Umbilical cord (tissue), 2 donors: ENCODE measurements at places on chromosomes 6 and 20.
A peak's percentile ranks its signal among the peaks of the same experiment; 100 is the strongest.

GRCh38 chr6:27505209-27506027 lies 32.5 kb upstream of the ZNF184 start:
- no peak for DNase-seq

DNA sequence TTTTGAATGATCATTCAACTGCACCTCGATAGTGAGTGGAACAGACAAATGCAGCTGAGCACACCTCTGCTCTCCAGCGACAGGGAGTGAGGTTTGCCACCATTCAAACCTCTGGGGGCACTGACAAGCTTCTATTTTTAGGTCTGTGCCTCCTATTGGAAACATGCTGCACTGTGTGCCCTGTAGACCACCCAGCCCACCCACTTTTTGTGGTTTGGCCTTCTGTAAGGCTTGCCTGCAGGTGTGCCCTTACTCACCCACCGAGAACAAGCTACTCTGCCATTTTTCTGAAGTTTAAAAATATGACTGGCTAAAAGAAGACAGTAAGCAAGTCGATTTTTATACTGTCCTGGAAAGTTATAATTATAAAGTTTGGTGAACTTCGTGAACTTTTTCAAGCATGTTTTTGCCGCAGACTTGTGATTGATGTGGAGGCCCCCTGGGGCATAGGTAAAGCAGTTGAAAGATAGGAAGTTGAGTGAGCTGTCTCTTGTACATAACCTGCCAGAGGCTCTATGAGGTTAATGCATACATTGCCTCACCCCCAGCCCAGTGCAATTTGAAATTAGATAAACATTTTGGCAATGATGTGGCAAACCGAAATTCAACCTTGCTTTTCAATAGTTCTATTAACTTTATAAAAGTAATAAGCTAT lies 53.8 kb downstream of the ADGRG6 start:
- DNase-seq: no peak

- no peak for DNase-seq
Measured at GRCh38 chr6:105509506-105510331, 106.8 kb upstream of the PREP start.

- DNase-seq: no peak
Measured at GRCh38 chr6:159271257-159271656, 102.1 kb downstream of the FNDC1 start.

DNA sequence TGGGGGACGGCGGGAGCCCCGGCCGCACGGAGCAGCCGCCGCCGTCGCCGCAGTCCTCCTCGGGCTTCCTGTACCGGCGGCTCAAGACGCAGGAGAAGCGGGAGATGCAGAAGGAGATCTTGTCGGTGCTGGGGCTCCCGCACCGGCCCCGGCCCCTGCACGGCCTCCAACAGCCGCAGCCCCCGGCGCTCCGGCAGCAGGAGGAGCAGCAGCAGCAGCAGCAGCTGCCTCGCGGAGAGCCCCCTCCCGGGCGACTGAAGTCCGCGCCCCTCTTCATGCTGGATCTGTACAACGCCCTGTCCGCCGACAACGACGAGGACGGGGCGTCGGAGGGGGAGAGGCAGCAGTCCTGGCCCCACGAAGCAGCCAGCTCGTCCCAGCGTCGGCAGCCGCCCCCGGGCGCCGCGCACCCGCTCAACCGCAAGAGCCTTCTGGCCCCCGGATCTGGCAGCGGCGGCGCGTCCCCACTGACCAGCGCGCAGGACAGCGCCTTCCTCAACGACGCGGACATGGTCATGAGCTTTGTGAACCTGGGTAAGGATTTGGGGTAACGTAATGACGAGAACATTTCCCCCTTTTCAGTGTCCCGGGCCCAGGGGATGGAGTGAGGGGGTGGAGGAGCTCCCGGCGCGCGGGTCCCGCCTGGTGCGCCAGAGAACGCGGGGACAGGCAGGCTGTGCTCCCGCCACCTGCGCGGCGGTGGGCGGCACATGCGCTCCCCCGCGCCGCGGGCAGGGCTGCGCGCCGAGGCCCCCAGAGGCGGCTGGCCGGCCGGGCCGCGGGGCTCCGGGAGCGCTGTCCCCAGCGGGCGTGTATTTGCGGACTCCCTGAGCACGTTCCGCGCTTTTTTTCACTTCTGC lies 1.4 kb downstream of the BMP6 start:
- no peak for DNase-seq

GRCh38 chr6:106910999-106911949 lies 63.3 kb downstream of the CD24 start:
- DNase-seq: no peak

GRCh38 chr6:41072836-41073202 lies at the start of gene NFYA:
Gene NFYA (plus strand): TSS chr6:41072974. CDS start chr6:41079090, 6,116 bp downstream.
- no peak for DNase-seq

DNA sequence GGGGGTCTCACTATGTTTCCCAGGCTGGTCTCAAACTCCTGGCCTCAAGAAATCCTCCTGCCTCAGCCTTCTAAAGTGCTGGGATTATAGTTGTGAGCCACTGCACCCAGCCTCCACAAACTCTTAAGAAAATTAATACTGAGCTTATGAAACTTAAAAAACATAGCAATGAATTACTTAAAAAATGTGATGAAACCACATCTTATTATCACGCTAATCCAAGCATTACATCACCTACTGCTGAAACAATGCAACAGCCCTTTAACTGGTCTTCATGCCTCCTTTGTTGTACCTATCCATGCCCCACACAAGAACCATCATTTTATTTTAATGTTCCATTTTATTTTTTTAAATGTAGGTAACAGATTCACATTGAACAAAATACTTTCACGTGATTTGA lies 24.9 kb downstream of the SESN1 start:
- DNase-seq: no peak

- DNase-seq: no peak
Measured at GRCh38 chr20:9202420-9203080, 133.7 kb downstream of the PLCB4 start.

DNA sequence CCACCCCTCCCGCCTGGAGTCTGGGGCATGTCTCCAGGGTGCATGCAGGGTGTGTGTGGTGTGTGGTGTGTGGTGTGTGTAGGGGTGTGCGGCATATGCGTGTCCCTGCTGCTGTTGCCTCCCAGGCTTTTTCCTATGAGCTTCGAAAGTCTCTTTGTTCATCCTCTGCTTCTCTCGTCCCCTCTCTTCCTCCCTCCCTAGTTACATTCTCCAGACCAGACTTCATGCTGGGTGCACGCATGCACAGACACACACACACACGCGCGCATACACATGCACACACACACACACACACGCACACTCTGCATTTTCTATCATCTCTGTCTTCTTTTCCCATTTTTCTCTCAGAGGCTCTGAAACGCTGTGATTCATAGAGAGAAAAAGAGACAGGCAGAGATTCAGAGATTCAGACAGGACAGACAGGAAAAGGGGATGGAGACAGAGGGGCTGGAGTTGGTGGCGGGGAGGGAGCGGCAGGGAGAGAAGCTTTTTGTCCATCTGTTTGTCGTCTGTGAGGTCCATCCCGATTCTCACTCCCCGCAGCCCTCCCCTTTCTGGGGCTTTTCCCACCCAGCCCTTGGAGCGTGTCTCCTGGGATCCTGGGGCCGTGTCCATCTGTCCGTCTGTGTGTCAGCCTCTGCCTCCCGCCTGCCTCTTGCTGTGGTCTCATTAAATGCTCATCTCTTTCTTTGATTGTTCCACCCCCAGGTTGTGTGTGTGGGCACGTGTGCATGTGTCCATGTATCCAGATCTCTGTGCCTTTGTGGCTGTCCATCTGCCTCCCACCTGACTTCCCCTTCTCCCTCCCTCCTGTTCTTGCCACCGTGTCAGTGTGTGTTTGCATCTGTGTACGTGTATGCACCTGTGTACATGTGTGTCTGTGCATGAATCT lies 62.6 kb downstream of the SRC start:
- DNase-seq: peak; percentile 72

DNA sequence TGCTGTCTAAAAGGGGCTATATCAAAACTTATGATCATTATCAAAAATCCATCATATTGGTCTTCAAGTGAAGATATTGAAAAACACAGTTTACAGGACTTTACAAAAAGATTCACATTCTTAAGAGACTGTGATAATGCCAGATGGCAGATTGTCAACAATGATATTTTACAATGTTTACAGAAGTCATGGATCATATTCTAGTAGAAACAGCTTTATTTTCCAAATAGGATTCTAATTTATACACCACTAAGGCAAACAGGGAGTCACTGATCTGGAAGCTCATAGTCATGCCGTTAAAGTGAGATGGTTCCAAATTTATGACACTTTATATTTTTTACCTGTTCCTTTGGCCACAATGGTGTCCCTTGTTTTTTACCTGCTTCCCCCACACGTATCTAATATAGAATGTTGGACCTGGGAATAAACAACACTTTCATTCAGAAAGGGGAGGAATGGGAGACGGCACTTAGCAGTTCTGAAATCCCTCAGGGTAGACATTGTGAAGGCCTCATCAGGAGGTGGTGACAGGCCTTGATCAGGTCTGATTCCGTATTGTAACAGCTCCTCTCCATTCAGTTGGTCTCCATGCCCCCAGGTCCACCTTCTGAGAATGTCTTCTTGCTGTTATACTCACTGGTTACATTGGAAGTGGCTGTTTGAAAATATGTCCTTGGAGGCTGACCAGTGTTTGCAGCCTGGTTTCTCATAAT lies 228.6 kb downstream of the ADGB start:
- DNase-seq: no peak

GRCh38 chr6:84663866-84664265 lies 100.5 kb downstream of the TBX18 start:
- no peak for DNase-seq

- DNase-seq: no peak
Measured at GRCh38 chr6:408599-409102, 17.1 kb downstream of the IRF4 start.

DNA sequence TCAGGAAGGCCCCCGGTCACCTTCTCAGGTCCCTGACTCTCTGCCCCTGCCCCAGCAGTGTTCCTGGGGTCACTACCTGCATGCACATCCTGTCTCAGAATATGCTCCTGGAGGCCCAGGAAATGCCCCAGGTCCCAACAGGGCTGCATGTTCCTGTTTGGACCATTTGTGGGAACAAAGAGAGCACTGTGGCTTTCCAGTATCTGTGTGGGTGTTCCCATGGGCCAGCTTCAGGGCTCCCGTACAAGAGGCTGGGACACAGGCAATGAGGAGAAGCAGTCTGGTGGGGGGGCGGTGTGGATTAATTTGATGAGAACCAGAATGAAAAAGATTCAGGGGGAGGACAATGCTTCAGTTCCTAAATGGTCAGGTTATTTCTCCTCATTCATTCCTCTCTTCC lies 61.5 kb upstream of the GGTLC1 start:
- no peak for DNase-seq

GRCh38 chr20:35385733-35386132 lies 26.0 kb downstream of the UQCC1 start:
- DNase-seq: no peak

DNA sequence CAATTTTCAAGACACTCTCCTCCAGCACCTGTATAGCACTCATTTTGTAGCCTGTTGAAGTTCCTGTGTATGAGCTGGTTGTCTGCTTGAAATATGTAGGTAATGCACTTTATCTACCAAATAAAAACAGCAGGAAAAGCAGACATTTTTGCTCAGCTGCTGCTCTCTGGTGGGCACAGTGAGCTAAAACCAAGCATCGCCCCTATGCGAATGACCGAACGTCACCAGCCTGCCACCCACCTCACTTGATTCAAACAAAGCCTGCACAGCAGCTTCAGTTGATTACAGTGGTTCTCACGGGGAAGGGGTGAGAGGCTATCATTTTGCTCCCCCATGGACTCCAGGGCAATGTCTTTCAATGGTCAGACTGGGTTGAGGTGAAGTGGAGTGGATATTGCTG lies 185.7 kb downstream of the SASH1 start:
- no peak for DNase-seq

DNA sequence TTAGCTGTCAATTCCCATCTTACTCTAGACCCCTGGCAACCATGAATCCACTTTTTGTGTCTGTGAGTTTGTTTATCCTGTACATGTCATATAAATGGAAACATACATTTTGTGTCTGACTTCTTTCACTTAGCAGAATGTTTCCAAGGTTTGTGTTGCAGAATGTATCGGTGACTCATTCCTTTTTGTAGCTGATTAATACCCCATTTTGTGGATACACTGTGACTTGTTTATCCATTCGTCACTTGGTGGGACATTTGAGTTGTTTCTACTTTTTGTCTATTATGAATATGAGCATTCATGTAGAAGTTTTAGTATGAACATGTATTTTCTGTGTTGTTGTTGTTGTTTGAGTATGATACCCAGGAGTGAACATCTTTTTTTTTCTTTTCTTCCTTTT lies 21.4 kb downstream of the CDYL start:
- no peak for DNase-seq

DNA sequence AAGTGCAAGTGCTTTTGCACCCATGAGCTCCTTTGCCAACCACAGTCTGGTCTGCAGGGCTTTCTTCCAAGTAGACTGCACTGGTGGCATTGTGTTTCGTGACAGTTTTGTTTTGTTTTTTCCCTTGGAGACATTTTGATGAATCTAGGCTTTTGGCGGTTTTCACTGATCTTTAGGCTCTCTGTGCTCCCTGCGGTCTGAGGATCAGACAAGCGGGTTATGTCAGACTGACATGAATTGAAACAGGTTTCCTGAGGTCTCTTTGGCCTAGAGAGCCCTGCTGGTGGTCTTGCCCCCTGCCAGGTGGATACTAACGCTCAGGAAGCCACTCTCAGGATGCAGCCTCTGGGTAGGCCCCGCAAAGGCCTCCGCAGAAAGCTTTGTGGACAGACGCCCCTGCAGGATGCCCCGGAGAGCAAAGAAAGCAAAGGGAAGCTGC lies 555.4 kb upstream of the AGPAT4 start:
- DNase-seq: no peak

DNA sequence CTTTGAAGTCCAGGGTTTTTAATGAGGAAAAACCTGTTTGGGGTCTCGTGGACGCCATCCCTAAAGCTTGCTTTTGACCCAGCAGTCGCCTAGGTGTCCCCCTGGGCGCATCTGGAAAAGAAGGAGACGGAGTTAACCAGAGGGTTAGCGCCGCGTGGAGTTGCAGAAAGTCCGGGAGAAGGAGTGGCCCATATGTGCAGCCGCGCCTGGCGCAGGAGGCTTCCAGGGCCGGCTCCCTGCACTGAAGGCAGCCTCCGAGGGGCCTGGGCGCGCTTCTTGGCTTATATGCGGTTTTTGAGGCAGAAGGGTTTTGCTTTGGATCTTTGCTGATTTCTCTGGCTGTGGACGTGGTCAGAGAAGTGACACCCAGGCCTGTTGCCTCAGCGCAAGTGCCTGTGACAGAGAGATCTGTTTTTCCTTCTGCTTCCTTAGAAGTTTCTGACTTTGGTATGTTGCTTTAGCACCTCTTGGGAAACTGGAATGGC lies 987 bp downstream of the TMEM181 start:
- peak; percentile 34 for DNase-seq

DNA sequence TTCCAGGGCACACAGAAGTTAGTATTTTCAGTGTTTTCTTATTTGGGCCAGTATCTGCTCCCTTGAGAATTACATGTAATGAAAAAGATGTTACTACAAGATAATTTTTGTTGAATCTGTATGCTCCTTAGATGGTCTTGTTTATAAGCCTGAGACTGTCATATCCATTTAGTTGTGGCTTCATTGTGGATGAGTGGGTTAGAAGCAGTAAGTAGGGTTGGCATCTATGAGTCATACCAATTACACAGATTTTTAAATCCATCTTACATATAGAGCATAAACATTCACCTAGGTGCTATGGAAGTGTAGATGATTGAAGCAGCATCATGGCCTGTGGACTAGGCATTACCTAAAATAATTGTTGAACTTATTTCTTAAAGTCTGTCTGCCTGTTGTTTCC lies 13.5 kb upstream of the BAG2 start:
- DNase-seq: no peak
